Skin of body (tissue), 3 donors: ENCODE measurements at places on chromosomes 12 and 14.

DNA sequence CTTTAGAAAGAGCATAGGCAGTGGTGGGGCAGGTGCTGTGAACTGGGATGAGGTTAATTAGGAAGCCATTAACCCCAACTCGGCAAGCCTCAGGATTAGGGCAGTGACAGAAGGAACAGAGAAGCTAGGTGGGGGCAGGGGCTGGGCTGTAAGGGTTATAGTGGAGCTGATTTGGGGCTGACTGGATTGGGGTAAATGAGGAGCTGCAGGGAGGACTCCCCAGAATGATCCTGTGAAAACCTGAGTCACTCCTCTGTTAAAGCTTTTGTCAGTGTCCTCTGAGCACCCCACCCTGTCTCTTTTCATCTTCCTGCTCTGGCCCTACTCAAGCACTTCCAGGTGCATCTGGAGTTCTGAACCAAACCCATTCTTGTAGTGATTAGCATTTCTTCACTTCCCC is 4.4 kb downstream of the KLC1 start:
- DNase-seq, result no peak

- DNase-seq, result no peak
Measured at GRCh38 chr12:102776041-102776440, 141.0 kb downstream of the PAH start.

GRCh38 chr12:54257332-54257731 is 22.6 kb downstream of the CBX5 start:
- DNase-seq, result no peak

DNA sequence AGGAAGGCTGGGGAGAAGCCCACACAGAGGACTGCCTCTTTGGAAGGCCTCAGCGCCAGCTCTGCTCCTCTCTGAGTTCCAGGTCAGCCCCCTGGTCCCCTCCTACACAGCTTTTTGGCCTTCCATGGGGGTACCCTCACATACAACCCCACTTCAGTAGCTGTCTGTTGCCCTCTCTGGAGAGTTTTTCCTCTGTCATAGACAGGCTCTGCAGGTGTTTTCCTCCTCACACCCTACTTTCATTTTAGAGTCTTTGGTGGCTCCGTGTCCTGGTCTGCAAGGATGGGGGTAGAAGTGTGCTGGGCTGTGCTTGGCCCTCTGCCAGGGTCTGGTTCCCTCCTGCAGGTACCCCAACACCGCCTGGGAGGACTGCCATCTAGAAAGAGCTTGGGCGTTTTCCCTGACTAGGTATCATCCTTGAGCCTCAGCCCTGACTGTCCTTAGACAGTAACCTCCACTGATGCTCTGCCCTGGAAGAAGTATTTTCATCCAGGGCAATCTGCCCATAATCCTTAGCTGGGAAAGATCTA is 15.1 kb downstream of the ZDHHC22 start:
- no peak for DNase-seq

GRCh38 chr12:108298761-108299275 is 40.3 kb downstream of the CMKLR1 start:
- DNase-seq, result no peak

- no peak for DNase-seq
Measured at GRCh38 chr12:96241431-96241830, 47.3 kb downstream of the ELK3 start.
